ENCODE measurements at places on chromosomes 3 and 15.

GRCh38 chr3:110588906-110589305 is 482.7 kb upstream of the NECTIN3 start:
- no peak for DNase-seq

DNA sequence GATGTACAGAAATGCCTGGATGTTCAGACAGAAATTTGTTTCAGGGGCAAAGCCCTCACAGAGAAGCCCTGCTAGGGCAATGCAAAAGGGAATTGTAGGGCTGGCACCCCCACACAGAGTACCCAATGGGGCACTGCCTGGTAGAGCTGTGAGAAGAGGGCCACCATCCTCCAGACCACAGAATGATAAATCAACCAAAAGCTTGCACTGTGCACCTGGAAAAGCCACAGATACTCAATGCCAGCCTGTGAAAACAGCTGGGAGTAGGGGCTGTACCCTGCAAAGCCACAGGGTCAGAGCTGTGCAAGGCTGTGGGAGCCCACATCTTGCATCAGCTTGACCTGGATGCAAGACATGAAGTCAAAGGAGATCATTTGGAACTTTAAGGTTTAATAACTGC is 477.9 kb upstream of the NECTIN3 start:
- no peak for DNase-seq

DNA sequence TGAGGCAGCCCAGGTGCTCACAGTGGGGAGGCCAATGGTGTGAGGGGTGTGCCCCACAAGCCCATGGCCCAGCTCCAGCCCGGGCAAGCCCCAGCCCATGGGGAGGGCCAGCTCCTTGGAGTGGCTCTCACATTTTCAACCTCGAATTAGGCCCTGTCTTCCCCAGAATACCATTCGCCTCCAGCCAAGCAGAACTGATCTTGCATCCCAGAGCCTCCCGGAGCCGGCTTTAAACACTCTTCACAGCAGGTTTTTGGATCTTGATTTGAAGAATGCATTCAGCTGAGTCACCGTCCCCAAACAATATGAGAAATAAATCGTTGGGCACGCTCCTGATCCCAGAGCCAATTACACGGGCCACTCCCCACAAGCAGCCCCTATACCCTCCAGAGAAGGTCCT is 23.7 kb downstream of the TPRA1 start:
- no peak for DNase-seq

- peak; percentile 79 for DNase-seq
These were observed 39.7 kb upstream of the SPSB4 start for GRCh38 chr3:141011232-141011996.

DNA sequence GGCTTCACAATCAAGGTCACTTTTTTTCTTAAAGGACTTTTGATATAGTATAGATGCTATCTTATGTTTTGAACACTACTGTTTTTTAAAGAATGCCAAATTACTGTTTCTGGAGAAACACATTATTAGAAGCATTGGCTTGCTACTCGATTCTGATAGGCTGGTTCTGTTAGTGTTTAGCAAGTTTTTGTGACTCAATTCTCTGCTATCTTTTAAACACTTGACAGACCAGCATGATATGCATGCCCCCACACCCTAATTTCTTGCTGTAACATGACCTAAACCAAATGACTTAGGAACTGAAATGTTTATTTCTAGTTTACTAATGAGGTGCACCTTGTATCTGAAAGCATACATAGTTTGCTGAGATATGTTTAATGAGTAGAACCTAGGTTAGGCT is 5.5 kb upstream of the IL20RB start:
- peak; percentile 42 for DNase-seq

DNA sequence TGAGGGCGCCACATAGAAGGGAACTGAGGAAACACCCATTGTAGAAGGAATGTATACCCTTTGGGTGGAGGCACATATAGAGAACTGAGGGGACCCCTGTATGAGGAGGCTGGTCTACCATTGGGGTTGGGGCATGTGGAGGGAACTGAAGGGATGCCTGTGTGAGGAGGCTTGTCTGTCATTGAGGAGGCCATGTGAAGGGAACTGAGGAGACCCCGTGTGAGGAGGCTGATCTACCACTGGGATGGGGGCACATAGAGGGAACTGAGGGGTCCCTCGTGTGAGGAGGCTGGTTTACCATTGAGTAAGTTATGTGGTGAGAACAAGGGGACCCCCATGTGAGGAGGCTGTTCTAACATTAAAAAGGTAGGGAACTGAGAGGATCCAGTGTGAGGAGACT is 156.1 kb downstream of the FBLN2 start:
- DNase-seq: no peak

DNA sequence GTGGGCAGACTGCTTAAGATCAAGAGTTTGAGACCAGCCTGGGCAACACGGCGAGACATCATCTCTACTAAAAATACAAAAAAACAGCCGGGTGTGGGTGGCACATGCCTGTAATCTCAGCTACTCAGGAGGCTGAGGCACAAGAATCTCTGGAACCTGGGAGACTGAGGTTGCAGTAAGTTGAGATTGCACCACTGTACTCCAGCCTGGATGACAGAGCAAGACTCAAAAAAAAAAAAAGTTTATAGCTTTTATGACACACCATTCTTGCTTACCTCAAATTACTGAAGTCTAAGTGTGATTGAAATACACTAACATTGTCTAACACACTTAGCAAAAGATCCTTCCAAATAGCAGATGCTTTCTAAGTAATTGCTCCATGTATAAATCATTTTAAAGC is 207.6 kb downstream of the STAG1 start:
- DNase-seq: peak; percentile 31

DNA sequence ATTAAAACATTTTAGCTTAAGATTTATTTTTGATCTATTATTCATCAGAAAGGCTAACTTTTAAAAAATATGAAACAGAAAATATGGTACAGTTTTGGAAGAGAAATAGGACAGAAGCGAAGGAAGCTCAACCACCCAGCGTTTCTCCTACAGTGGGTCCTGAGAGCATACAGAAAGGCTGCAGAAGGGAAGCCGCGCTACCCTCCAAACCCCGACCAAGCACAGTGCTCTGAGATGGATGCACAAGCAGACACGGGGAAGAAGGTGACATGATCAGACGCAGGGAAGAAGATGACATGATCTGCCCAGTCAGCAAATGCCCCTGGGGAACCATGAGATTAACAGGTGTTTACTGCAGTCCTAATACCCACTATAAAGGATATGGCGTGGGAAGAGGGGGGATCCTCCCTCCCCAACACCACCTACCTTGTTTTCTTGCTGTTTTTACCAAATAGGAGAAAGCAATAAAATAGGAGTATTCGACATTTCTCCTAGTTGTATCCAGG is 14.4 kb downstream of the DCUN1D1 start:
- no peak for DNase-seq

DNA sequence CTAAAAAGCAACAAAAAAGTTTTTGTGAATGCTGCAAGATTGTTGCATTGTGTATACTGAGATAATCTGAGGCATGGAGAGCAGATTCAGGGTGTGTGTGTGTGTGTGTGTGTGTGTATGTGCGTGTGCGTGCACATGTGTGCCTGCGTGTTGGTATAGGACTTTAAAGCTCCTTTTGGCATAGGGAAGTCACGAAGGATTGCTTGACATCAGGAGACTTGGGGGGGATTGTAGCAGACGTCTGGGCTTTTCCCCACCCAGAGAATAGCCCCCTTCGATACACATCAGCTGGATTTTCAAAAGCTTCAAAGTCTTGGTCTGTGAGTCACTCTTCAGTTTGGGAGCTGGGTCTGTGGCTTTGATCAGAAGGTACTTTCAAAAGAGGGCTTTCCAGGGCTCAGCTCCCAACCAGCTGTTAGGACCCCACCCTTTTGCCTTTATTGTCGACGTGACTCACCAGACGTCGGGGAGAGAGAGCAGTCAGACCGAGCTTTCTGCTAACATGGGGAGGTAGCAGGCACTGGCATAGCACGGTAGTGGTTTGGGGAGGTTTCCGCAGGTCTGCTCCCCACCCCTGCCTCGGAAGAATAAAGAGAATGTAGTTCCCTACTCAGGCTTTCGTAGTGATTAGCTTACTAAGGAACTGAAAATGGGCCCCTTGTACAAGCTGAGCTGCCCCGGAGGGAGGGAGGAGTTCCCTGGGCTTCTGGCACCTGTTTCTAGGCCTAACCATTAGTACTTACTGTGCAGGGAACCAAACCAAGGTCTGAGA is 4.7 kb downstream of the BHLHE40 start:
- DNase-seq: peak; percentile 88

Data from choroid plexus epithelial cell (primary cell).